ENCODE measurements at places on chromosomes 1 and 21.

DNA sequence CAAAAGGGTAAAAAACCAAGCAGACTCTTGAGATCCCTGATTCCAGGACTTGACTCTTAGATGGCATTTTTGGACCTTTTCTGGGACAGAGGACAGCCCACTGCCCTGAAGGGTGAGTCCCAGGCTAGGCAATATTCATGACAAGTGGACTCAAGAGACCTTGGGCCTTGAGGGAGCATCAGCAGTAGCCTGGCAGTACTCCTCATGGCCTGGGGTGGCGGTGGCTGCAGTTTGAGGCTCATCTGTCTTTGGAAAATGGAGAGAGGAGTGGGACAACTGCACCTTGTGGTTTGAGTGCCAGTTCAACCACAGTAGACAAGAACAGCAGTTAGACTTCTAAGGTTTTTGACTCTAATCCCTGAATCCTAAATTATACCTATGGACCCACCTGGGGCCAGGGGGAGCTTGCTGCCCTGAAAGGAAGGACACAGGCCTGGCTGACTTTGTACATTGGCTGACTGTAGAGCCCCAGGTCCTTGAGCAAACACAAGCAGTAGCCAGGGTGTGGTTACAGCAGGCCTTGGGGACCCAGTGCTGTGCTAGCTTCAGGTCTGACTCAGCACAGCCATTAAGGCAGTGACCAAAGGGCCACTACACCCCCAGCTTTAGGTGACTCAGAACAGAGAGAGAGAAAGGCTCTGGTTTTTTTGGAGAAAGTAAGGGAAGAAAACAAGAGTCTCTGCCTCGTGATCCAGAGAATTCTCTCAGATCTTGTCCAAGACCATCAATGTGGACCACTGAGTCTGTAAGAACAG lies 1023.2 kb downstream of the KCNT2 start:
- no peak for DNase-seq

DNA sequence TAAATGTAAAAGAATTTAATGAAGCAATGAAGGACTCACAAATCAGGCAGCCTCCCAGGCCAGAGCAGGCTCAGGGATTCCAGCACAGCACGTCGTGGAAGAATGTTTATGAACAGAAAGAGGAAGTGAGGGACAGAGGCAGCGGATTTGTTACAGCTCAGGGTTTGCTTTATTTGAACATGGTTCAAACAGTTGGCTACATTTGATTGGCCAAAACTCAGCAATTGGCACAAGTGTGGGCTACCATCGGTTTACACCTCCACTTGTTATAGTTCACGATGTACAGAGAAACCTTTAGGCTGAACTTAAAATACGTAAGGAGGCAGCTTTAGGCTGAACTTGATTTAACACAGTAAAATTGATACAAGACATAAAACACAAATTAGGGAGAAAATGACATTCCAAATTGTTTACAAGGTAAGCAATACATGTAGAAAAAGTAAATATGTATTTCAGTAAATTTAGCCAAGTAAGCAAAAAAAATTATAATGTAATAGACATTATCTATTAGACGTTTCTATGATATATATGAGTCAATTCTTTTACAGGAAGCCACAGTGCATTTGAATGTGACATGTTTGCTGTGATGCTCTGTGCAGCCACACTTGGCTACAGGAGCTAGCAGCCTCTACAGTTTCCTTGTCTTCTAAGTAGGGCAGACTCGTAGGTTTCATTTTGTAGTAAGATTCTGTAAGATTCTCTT lies 126.5 kb downstream of the ADSS2 start:
- no peak for DNase-seq

DNA sequence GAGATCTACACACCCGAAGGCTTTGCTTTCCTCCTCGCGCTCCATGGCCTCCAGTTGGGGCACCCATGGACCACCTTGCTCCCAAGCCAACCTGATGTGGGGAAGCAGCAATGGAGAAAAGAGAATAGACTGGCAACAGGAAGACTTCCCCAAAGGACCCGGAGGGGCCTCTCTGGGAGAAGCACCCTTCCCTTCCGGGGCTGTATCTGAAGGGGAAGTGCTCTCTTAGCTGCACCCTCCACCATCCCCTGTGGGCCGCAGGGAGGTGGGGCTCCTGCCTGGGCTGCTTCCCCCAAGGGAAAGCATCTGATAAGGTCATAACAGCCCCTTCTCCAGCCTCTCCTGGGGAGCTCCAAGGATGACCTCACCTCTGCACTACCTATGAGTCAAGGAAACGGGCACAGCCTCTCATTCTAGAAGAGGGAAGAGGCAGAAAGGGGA lies 100.2 kb downstream of the RIPK4 start:
- DNase-seq: no peak

DNA sequence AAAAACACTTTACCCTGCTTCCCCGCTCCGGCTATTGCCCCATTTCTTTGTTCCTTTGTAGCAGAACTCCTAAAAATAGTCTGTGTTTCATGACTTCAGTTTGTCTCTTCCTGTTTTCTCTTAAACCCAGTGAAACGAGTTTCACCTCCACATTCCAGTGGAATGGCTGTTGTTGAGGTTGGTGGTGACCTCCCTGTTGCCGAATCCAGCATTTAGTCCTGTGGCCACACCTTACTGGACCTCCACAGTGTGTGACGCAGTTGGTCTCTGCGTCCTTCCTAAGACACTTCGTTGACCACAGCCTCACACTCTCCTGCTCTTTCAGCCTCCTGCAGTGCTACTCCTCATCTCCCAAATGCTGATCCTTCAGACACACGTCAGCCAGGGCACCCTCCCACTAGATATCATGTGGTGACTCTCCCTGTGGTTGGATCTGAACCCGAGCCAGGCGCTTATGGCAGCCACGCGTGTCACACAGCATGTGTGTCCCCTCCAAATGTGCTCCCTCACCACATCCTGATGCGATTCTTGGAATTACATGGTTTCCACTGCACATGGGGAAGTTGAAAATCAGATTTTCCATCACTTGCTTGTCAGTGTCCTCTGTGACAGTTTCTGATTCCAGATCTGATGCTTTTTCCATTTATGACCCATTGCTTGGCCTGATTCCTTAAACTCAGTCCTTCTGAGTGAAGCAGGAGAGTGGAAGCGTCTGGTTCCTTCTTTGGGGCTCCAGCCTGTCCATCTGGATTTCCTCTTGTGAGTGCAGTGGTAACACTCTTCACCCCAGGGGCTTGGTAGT lies 99.1 kb upstream of the ARTN start:
- DNase-seq: no peak

Measured in ecto neural progenitor cell (in vitro differentiated cells).